Left renal cortex interstitium (tissue), 4 donors: ENCODE measurements at places on chromosomes 2 and 18. TPM values are rescaled to one million over a fixed set of nuclear protein-coding genes. Genes with fewer than 3 reads are reported as not detected.

DNA sequence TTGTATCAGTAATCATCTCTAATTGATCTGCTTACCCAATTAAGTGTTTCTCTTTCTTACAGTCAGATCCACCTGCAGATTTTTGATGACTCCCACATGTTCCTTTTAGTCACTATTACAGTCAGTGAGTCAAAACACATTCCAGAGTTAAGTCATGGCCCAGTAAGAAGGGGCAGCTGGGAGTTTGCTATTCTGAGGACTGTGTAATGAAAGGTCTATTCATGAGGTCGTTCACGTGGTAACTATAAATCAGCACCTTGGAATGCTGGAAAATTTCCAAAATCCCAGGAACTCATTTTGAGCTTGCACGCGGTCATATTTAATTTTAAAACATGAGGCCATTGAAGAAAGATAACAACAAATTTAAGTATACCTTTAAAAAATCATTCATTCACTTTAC, 252.5 kb downstream of the XIRP2 start:
- DNase-seq: peak; percentile 21

DNA sequence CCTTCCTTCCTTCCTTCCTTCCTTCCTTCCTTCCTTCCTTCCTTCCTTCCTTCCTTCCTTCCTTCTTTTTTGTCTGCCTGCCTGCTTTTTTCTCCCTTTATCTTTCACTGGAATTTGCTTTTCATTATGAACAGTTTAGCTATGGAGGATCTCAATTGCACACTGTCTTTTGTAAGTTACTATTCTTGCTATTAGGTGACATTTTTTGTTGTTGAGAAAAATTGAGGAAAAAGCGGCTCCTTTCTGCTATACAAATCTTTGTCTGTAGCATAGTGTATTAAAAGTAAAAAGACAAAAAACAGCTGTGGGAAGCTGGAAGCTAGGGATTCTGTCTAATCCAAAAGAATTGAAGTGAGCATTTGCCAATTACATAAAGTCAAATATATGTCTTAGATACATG, 448.7 kb downstream of the DCDC2C start:
- no peak for DNase-seq

GRCh38 chr2:36380624-36381481, 25.3 kb downstream of the CRIM1 start:
- DNase-seq: no peak

DNA sequence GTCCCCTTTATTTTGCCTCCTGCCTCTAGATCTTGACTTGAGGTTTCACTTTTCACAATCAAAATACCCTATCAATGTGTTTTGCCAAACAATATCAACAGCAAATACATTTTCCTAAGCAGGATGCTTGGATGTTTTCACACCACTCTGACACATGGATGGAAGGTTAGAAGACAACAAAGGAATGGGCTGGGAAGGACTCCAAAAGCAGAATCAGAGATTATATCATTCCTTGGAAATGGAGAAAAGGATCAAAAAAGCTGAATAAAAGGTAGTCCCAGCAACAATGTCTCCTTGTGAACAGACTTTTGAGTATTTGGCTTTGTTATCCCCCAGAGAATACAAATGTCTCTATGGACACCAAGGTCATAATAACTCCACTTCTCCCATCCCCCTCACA, 170.8 kb downstream of the ETAA1 start:
- DNase-seq: no peak

DNA sequence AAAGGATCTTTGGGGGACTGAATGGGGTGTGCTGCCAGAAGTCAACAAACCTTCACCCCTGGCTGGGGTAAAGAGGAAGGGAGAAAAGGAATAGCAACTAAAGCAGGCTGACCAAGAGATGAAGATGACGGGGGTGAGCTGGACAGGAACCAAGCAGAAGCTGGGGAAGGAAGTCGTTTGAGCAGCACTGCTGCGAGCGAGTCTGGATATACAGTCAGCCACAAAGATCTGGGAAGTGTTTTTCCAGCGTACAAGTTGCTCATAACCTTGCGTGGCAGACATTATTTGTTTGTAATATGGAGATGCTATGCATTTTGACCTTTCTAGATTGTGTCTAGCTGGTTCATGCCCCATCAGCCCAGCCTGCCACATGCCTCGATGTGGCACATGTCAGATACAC, 71.2 kb downstream of the EIF2AK3 start:
- no peak for DNase-seq

DNA sequence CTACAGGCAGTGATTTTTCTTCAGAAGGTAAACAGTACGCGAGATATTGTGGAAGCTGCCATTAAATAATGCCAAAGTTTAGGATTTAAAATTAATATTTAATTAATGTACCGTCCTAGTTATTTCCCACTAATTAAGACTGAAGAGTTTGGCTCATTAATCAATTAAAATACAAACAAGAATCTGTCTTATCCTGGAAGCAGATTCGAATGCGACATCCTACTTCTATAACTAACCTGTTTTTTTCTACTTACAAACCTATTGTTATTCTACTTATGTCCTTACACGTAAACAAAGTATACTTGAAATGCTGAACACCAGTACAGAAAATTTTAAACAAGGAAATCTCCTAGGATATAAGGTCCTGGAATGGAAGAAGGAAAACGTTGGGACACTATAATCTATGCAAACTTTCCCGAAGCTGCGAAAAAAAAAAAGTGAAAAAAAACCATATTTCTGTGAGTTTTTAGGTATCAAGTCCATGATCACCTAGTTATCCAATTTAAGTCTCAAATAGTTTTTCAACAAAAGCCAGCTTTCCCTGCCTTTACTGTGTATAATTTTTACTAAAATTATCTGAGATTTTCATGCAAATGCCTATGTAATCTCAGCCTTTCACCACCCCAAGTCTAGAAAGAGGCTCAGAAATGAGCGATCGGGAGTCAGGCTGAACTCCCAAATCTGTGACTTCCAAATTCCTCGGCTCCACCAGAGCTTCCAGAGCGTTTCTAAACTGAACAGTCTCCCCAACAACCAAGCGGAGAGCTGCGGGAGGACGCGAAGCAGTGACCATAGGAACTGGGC, 1.2 kb upstream of the C2orf15 start:
- DNase-seq: no peak

DNA sequence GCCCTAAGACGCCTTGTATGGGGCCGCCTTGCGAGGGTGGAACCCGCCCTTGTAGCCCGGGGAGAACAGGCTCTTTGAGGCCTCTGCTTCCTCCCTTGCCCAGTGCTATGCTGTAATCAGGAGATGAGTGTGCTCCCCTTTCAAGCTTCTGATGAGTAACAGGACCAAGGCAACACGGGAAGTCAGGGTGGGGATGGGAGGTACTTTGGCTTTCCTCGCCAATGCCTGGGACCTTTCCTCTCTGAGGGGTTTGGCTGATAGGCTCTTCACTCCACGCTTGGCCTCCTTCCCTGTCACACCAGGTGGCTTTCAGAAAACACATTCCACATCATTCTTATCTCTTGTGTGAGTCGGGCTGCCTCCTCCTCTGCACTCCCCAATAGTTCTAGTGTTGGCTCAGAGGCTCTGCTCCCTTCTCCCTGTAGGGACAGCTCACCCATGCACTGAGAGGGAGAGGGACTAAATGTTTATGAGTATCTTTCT, 223.7 kb upstream of the TRIB2 start:
- DNase-seq: no peak

GRCh38 chr2:12167525-12168317, 421.3 kb downstream of the LPIN1 start:
- DNase-seq: no peak

DNA sequence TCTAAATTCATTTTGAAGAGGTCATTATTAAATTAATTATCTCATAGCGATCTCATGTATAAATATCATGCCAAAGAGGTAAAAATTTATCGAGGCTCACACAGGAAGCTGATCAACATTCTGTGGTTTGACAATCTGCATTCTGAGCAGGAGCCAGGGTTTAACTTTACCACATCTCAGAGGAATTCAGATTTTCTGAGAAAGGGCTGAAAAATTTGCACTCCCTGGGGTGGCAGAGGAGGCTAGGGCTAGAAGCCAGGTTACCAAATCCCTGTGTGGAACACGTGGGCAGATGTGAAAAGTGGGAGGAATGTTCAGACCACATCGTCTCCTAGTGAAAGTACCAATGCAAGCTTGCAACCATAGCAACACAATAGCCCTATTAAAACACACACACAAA, 63.5 kb upstream of the CTLA4 start:
- no peak for DNase-seq

DNA sequence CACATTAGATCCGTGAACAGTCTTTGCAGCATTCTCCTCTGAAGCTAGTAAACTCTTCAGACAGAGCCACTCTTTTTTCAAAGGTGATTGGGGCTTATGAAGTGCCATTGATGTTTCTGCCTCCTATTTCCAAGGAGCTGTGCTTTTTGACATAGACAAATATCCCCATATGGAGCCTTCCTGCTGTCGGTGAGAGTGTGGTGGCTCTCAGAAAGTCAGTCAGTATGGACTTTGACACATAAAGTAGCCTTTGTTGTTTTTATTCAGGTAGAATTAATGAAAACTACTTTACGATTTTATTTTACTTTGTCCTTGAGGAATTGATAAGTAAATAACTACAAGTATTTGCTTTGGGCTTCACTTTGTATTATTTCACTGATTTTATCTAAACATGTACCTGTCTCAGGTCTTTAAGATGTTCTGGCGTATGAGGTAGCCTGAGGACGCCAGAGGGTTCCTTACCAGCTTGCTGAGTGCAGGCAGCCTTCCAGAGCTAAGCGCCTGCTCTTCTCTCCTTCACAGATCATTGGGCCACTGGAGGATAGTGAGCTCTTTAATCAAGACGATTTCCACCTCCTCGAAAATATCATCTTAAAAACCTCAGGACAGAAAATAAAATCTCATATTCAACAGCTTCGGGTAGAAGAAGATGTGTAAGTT, 69.7 kb downstream of the UGGT1 start:
- no peak for DNase-seq

- DNase-seq: no peak
Measured at GRCh38 chr2:56100791-56101312, 82.9 kb upstream of the CCDC85A start.

GRCh38 chr2:164837807-164838206, 3.8 kb downstream of the COBLL1 start:
- no peak for DNase-seq

- no peak for DNase-seq
Measured at GRCh38 chr2:48266698-48267097, 263.3 kb upstream of the STON1 start.

- no peak for DNase-seq
Measured at GRCh38 chr2:23525137-23525765, 140.3 kb downstream of the KLHL29 start.

GRCh38 chr2:48948400-48949125, 193.0 kb upstream of the LHCGR start:
- DNase-seq: no peak

DNA sequence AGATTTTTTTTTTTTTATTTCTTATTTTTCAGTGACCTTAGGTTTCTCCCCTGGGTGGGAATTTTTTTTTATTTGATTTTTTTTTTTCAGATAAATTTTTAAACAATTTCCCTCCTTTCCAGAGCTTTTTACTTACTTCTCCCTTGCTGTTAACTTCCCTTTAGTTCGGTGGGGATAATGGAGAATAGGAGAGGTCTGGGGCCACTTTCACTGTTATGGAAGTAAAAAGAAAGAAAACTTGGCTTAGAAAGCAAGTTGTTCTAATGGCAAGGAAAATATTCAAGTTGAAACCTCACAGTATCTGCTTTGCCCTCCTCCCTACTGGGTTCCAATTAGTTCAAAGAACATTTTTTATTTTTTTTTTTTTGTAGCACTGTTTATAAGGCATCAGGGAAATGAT, 537.1 kb upstream of the NXPH2 start:
- DNase-seq: no peak

DNA sequence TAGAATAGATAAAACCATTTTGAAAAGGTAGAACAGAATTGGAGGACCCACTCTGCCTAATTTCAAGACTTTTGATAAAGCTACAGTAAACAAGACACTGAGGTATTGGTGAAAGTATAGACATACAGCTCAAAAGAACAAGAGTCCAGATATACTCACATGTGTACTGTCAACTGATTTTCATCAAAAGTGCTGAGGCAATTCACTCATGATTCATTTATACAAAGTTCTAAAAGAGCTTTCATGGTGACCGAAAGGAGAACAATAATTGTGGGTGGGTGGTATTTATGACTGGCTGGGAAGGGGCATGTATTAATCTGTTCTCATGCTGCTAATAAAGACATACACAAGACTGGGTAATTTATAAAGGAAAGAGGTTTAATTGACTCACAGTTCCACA, 7.3 kb downstream of the MAP4K3 start:
- DNase-seq: no peak

- no peak for DNase-seq
Measured at GRCh38 chr2:207311316-207312005, 145.7 kb upstream of the KLF7 start.

DNA sequence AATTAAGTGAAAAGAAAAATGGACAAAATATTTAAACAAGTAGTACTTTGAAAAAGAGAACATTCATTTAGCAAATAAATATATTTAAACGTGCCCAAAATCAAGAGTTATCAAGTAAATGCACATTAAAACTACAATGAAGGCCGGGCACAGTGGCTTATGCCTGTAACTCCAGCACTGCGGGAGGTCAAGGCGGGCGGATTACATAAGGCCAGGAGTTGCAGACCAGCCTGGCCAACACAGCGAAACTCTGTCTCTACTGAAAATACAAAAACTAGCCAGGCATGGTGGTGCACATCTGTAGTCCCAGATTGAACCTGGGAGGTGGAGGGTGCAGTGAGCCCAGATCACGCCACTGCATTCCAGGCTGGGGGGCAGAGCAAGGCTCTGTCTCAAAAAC, 9.8 kb downstream of the STAM2 start:
- no peak for DNase-seq

DNA sequence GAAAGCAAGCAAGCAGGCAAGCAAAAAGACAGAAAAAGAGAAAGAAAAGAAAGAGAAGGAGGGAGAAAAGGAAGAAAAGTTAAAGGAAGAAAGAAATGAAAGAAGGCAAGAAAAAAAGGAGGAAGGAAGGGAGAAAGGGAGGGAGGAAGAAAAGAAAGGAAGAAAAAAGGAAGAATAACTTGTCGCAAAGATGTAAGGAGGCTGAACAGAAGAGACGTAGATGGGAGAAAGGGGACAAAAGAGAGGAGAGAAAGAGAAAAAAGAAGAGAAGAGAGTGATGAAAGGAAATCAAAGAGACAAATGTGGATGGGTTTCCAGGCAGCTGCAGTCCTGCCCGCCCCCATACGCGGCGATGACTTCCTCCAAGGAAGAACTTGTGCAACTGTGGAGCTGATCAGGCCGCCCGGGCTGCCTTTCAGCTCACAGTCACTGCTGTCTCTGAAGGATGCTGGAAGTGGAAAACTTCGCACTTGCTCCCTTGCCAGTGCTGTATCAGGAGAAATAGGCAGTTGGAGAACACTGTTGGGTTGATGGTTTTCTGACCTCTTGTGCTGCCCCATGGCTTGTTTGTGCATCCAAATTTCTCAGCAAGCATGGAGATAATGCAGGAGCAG, 52.9 kb downstream of the TRIB2 start:
- DNase-seq: no peak

Gene TMEM247
- not detected for polyA plus RNA-seq

Gene NTSR2
- not detected for polyA plus RNA-seq

Gene REG3G
- polyA plus RNA-seq: not detected

Gene VWC2L
- 0.08 TPM for polyA plus RNA-seq

Gene KCNE4
- 15.5 TPM for polyA plus RNA-seq

Gene PTGR3
- 48.1 TPM for polyA plus RNA-seq

Gene OSBPL1A
- 48.2 TPM for polyA plus RNA-seq

Gene LRP2
- 150 TPM for polyA plus RNA-seq
